ENCODE measurements at places on chromosomes 16 and 17.

DNA sequence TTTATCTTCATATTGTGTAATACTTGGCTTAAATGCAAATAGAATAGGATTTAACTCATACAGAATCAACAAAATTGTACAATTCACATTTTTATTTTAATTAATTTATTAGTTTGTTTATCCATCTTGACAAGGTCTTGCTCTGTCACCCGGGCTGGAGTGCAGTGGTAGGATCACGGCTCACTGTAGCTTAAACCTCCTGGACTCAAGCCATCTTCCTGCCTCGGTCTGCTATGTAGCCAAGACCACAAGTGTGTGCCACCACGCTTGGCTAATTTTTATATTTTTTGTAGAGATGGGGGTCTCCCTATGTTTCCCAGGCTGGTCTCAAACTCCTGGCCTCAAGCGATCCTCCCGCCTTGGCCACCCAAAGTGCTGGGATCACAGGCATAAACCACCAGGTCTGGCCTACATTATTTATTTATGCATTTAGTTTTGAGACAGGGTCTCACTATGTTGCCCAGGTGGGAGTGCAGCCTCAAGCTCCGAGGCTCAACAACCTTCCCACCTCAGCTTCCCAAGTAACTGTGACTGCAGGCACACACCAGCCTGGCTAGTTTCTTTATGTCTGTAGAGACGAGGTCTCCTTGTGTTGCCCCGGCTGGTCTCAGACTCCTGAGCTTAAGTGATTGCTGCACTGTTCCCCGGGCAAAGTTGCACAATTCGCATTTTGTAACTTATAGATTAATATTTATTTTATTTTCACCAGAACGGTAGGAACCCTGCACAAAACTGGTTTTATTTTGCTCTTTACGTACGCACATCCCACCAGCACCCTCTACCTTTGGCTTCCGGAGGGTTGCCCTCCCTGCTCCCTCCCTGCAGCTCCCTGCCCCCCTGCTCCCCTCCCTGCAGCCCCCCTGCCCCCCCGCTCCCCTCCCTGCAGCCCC is 4.9 kb downstream of the DPEP1 start:
- no peak for DNase-seq

GRCh38 chr16:88633684-88634140 is 4.7 kb upstream of the IL17C start:
- peak; percentile 36 for DNase-seq

DNA sequence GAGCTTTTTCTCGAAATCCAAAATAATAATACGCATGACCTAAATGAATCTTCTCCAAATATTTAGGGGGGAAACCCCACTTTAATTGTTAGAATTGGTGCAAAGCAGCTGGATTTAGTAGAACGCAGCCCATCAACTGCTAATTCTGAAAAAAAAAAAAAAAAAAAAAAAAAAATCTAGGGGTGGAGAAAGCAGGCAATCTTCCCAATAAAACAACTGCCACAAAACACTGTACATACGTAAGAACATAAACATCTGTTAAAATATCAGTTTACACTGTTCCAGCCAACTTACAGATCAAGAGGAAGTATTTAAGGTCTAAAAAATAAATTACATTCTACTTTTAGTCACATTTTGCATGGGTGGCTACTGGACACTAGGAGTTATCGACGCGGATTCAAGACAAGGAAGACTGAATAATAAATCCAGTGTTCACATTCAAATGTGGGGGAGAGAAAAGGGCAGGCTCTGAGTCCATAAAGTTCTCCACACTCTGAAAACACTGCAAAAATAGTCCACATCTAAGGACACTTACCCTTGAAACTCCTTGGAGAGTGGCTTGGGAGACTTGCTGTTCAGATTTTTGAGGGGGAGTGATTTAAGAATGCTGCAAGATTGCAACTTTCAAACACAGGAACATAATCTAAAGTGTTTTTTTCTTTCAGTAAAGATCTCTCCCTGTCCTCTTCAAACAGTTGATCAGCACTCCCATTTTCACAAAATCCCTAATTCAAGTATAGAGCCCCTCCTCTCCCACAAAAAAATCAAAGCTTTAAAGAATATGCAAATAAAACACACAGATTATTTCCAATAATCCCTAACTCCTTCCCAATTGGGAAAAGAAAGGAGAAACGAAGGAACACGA is 1.3 kb downstream of the APPBP2 start:
- no peak for DNase-seq

DNA sequence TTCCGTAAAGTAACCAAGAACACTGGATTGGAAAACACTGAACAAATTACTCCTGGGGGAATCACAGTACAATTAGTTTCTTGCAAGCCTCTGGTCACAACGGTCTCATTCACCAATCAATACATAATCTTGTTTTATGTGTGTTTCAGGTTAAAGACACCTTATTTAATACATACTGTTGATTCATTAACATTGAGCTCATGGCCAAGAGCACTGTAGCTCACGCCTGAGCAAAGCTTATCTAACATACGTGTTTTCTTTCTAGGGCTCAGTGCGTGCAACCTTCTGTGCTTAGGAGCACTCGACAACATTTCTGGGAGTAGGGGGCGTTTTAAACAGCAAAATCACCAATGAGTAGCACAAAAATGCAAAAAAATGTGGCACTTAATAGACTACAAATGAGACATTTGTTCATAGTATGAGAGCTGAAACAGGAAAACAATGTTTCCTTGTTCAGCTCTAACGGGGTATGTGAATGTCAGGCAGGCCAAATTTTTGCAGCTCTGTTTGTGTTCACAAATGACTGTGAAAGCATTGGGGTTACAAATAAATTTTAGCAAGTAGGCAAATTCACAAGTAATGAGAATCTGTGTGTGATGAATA is 206.2 kb downstream of the CNTNAP4 start:
- DNase-seq = no peak

GRCh38 chr16:11236461-11237254 is 19.3 kb downstream of the SOCS1 start:
- no peak for DNase-seq

GRCh38 chr17:22671110-22671509 is 978.8 kb downstream of the KCNJ18 start:
- no peak for DNase-seq

DNA sequence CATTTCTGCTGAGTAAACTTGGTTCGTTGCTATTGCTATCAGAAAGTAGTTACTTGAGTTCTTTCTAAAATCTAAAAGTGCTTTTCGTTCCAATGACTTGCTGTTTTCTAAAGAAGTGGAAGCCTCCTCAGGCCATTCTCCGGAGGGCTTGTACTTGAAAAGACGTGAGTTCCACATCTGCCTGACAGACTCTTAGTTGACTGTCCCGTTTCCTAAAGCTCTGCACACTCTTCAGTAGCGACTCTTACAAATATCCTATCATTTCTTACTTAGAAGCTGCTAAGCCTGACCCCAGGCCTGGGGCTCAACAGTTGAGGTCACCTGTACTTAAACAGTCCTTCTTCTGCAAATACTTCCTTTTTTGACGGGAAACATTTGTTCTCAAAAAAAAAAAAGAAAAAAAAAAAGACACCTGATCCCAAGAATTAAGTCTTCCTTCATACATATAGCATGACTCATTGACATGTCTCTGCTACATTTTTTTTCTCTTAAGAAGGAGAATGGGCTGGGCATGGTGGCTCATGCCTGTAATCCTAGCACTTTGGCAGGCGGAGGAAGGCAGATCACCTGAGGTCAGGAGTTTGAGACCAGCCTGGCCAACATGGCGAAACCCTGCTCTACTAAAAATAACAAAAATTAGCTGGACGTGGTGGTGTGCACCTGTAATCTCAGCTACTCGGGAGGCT is 61.5 kb downstream of the DHRS7C start:
- no peak for DNase-seq

DNA sequence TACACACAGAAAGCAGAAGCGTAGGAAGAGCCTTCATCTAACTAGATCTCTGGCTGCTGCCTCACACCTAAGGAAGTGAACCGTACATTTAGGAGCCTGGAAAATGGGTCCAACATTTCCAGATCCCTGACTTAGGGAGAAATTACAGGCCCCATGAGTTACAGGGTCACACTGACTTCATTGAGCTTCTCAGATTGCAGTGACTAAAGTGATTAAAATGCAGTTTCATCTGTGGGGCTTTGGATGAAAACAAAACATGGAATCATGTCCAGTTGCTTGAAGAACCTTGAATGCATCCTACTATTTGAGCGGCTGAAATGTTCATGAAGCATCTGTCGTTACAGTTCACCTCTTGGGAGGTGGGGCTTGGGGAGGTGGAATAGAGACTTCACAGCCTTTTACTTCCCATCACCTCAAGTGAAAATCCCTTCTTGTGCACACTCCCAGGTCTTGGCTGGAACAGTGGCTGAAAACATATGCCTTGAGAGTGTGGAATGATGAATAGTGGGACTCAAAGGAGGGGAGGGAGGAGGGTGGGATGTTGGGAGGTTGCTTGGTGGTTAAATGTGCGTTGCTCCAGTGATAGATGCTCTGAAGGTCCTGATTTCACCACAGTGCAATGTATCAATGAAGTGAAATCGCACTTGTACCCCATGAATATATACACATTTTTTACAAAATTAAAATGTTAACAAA is 19.7 kb downstream of the TEKT3 start:
- no peak for DNase-seq

DNA sequence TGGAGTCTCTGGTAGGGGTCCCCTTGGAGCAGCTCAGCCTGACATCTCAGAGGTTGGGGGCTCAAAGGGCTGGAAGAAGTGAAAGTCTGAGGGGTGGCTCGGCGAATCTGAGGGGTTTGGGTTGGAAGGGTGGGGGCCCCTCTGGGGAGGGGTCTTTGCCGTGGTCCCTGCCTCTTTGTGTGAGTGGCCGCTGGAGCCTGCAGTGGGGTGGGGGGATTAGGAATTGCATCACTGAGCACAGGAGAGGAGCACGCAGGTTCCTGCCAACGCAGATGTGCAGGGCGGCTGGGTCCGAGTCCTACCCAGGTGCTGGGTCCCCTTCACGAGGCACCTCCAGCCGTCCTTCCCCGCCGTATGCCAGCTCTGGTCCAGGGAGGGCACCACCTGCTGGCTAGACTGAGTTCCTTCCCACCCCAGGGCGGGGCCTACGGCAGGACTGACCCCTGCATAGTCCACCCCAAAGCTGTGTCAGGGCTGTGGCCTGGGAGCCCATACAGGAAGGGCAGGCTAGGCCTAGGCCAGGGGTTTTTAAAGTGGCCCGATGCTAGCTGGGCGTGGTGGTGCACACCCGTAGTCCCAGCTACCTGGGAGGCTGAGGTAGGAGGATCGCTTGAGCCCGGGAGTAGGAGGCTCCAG is 9.9 kb downstream of the FMNL1 start:
- DNase-seq = no peak

DNA sequence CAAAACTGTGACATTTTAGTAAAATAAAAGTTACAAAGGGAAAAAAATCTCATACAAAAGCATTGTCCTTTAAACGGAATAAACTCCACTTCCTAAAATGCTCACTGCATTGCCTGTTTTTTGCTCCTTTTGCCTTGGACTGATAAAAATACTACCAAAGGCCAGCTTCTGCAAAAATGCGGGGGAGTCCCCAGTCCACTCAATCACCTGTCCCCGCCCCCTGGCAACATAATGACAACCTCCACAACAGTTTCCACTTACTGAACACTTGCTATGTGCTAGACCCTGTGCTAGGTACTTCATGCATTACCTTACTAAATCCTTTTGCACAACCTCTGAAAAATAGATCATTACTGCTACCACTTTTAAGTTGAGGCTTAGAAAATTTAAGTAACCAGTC is 172.7 kb upstream of the CCL2 start:
- no peak for DNase-seq

GRCh38 chr16:54059319-54059718 is 227.3 kb downstream of the IRX3 start:
- DNase-seq = no peak

- no peak for DNase-seq
Observed at GRCh38 chr17:43768943-43769342, 9.8 kb downstream of the DUSP3 start.

GRCh38 chr17:9432934-9433421 is 142.6 kb downstream of the STX8 start:
- no peak for DNase-seq

DNA sequence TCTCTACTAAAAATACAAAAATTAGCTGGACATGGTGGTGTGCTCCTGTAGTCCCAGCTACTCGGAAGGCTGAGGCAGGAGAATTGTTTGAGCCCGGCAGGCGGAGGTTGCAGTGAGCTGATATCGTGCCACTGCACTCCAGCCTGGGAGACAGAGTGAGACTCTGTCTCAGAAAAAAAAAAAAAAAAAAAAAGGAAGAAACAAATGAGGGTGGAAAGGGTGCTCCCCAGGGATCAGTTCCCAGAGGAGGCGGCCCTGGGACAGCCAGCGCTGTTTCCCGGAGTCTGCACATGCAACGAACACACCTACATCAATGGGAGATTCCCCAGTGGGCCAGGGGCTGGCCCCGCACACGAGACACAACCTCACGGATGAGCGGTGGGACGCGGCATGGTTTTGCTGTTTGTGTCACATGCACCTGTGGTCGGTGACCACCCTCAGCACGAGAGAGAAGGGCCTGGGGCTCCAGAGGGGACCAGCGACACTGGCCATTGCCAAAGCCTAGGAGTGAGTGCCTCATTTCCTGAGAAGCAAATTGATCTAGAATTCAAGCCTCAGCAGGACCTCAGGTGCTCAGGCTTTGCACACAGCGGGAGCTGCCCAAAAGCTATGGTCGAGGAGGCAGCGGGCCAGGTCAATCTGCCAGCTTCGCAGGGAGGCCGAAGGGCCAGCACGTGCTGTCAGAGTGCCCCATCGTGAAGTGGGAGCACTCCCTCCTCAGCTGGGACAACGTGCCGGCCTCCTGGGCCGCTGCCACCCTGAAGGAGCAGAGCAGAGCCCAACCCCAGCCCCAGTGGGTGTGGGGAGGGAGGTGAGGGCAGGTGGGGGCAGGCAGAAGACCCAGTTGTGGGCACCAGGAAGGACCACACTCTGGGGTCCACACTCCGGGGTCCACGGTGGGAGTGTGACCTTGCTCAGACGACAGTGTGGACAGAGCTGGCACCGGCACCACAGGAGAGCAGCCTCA is 13.8 kb upstream of the WDR45B start:
- no peak for DNase-seq

- peak; percentile 15 for DNase-seq
Observed at GRCh38 chr17:58172369-58173071, 5.7 kb downstream of the OR4D2 start.

GRCh38 chr17:44308865-44309264 is 464 bp downstream of the RUNDC3A start:
- DNase-seq = no peak

- peak; percentile 31 for DNase-seq
Observed at GRCh38 chr17:16415031-16415924, at the start of gene TRPV2. Gene TRPV2, plus strand, starts transcription at chr17:16415571. Its CDS starts 2,098 bp downstream, at chr17:16417669.

DNA sequence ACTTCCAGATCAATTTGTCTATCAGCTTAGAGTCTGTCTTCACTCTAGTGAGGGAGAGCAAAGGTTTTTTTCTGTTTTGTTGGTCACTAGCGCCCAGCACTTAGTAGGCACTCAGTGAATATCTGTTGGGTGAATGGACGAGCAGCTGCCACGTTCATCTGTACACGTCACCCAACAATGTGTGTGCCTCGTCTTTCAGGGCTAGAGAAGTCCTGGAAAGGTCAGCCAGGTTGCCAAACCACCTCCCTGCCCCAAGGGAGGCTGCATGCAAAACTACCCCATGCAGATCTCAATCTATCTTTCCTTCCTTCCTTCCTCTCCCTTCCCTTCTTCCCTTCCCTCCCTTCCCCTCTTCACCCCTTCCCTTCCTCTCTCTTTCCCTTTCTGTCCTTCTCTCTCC is 340.9 kb downstream of the SOX9 start:
- DNase-seq = no peak
